ENCODE measurements at places on chromosomes 7 and 10.
A peak's percentile ranks its signal among the peaks of the same experiment; 100 is the strongest.

DNA sequence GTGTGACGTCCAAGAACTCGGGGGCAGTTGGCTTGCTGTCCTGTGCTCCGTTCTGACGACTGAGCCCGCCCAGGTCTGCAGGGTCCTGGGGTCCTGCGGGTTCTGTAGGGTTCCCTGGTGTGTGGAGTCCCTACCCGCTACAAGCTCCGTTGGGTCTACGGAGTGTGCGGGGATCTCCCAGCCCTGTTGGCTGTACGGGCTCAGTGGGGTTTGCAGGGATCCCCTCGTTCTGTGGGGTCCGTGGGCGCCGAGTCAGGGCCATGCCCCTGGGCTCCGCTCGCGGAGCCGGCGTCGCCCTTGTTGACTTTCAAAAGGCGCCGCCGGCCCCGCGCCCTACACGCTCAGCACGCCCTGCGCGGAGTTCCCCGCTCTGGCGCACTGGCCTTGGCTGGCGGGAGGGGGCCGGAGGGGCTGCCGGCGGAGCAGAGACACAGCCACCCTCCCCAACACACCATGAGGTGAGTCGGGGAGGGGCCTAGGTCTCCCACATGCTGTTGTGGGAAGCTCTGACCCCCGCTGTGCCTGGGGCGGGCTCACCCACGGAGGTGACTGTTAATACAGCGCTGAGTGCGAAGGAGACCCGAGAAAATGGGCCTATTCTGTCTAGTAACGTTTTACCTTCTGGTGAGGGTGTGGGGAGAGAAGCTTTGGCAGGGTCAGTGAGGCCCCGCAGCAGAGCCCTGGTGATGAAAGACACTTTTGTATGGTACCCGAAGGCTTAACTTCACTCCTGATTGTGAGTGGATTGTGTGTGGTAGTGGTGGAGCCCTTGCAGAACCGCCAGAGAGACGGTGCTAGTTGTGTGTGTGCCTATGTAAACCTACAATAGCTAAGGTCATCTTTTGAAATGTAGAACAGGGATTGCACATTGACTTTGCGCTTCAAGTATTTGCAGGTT lies 8.1 kb downstream of the TASOR2 start:
- peak; percentile 54 for DNase-seq

GRCh38 chr7:131039355-131039762 lies 288.3 kb upstream of the MKLN1 start:
- no peak for DNase-seq

DNA sequence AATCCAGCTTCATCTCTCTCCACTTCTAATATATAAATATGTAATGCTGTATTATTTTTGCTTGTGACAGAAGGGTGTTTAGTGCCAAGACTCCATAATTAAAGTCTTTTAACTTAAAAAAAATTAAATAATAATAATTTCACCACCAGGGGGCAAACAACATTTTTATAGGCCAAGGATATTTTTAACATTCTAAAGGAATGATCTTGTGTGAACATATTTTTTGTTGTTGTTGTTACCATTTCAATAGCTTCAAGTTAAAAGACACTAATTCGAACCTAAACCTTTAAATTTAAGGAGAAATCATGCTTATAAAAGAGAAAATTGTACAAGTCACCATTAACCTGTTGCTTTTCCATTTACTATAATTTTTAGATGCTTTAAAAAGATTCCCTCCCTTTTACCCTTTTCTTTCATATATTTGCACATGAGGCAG lies 7.5 kb upstream of the DNAJC1 start:
- DNase-seq: no peak

- no peak for DNase-seq
Measured at GRCh38 chr7:103990991-103991390, 1.5 kb upstream of the RELN start.

GRCh38 chr7:32153006-32153405 lies 82.8 kb upstream of the PDE1C start:
- DNase-seq: no peak

GRCh38 chr7:44275957-44276570 lies 49.3 kb downstream of the CAMK2B start:
- DNase-seq: no peak

DNA sequence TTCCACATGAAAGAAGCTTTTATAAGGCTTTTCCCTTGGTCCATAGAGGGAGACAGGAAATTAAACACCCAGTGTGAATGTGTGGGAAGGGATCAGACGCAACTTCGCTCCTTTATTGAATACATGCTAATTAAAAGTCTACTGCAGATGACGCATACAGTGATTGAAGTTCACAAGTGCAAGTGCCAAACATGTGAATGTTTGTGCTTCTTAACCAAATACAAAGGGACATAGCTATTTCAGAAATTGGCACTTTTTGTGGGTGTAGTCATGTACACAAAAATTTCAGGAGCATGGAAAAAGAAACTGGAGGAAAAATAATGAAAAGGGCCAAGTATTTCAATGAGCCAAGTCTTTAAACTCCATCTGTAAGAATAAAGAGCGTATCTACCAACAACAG lies 283.7 kb downstream of the SKAP2 start:
- no peak for DNase-seq

- no peak for DNase-seq
Measured at GRCh38 chr7:99653754-99654153, 26.0 kb downstream of the CYP3A5 start.

GRCh38 chr10:99527526-99528493 lies 4.9 kb upstream of the NKX2-3 start:
- peak; percentile 65 for DNase-seq

GRCh38 chr10:90143937-90144336 lies 442.5 kb downstream of the KIF20B start:
- no peak for DNase-seq

GRCh38 chr7:145986248-145986874 lies 130.2 kb upstream of the CNTNAP2 start:
- no peak for DNase-seq

- peak; percentile 47 for DNase-seq
Measured at GRCh38 chr10:63446716-63447440, 18.9 kb downstream of the JMJD1C start.

- no peak for DNase-seq
Measured at GRCh38 chr10:48602401-48603135, 2.3 kb downstream of the ARHGAP22 start.

GRCh38 chr7:90413185-90413528 lies 9.9 kb downstream of the CLDN12 start:
- no peak for DNase-seq

DNA sequence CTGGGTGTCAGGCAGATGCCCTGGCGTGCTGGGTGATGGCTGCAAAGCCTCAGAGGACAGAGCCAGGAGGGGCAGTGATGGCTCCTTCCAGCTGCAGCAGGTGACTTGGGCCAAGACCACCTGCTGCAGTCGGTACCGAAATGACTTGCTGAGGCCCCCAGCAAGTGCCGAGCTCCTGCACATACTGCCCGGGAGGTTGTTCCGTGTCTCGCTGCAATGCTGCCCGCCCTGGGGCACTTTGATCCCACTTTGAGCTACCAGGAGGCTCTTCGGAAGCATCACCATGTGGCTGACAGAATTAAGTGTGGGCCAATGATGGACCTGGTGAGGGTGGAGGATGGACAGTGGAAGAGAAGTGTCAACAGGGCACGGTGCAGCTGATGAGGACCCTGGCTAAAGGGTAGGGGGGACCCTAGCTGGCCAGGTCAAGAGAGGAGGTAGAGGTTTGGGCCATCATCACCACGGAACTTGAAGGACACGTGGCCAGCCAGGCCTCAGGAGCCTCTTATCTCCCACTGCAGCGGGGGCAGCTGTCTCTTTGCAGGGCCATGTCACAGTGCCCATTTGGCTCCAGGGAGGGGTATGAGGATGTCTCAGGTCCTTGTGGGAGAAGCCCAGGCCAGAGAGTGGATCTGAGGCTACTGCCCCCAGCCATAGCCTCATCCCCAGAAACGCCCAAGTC lies 51.1 kb upstream of the NANOS1 start:
- DNase-seq: no peak

GRCh38 chr7:37987732-37988131 lies 67.3 kb downstream of the EPDR1 start:
- no peak for DNase-seq

All from amniotic epithelial cell (primary cell).